Bronchus fibroblast of lung (primary cell): ENCODE measurements at places on chromosomes 1 and 21. TPM values are rescaled to one million over a fixed set of nuclear protein-coding genes. Genes with fewer than 3 reads are reported as not detected.

The TRIM67 gene
- not detected in 2 replicates for total RNA-seq

The IL6R gene
- 2.1 and 3.7 TPM in 2 replicates for total RNA-seq

The LHX8 gene
- not detected in 2 replicates for total RNA-seq

The AGO4 gene
- 3.1 and 3.2 TPM in 2 replicates for total RNA-seq

The OR2T33 gene
- total RNA-seq: not detected in 2 replicates

The TRIM45 gene
- 3.0 and 4.0 TPM in 2 replicates for total RNA-seq

The NR1I3 gene
- total RNA-seq: not detected in 2 replicates

The SPRR2A gene
- not detected in 2 replicates for total RNA-seq

The OR10Z1 gene
- not detected in 2 replicates for total RNA-seq

The CLDN17 gene
- not detected in 2 replicates for total RNA-seq

The OR2M3 gene
- total RNA-seq: not detected in 2 replicates

The MAP3K21 gene
- 0.67 and 0.89 TPM in 2 replicates for total RNA-seq

The RPF1 gene
- 45.0 and 52.6 TPM in 2 replicates for total RNA-seq

The ITLN2 gene
- not detected in 2 replicates for total RNA-seq

The B4GALT2 gene
- 109 and 110 TPM in 2 replicates for total RNA-seq

The TTLL10 gene
- total RNA-seq: not detected in 2 replicates

The GBP3 gene
- total RNA-seq: 4.6 and 6.6 TPM in 2 replicates

The TP73 gene
- not detected in 2 replicates for total RNA-seq

The NUDT17 gene
- total RNA-seq: 4.2 and 6.4 TPM in 2 replicates

The ANGPTL7 gene
- not detected in 2 replicates for total RNA-seq
